ENCODE measurements at places on chromosomes 16 and 17.

GRCh38 chr16:64983963-64984362 lies 137.9 kb downstream of the CDH11 start:
- no peak overlapping the region for H3K4me3 ChIP-seq
- H3K27ac ChIP-seq, result no peak overlapping the region
- H3K36me3 ChIP-seq, result no peaks in the 10 kb centered on the region
- no peaks in the 10 kb centered on the region for H3K27me3 ChIP-seq
- H3K4me1 ChIP-seq, result peaks cover 4% of the 10 kb centered on the region

DNA sequence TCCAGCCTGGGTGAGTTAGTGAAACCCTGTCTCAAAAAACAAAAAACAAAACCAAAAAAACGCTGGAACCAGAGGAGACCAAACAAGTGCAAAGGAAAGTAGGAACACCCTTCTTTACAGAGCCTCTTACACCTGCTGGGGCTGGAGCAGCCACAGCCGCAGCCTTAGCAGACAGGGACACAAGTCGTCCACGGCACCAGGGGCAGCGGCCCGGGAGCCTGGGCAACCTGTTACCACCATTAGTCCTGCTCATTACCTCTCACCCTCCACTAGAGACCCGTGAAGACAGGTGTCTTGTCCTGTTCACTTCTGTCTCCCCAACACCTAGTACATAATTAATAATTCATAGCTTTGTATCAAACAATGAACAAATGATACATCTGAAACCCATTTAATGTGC lies 83.6 kb downstream of the C16orf78 start:
- peaks cover 5% of the 10 kb centered on the region for H3K4me1 ChIP-seq
- peaks cover 19% of the 10 kb centered on the region for H3K27me3 ChIP-seq
- no peak overlapping the region for H3K27ac ChIP-seq
- no peak for DNase-seq
- no peak overlapping the region for H3K4me3 ChIP-seq
- H3K36me3 ChIP-seq, result no peaks in the 10 kb centered on the region

DNA sequence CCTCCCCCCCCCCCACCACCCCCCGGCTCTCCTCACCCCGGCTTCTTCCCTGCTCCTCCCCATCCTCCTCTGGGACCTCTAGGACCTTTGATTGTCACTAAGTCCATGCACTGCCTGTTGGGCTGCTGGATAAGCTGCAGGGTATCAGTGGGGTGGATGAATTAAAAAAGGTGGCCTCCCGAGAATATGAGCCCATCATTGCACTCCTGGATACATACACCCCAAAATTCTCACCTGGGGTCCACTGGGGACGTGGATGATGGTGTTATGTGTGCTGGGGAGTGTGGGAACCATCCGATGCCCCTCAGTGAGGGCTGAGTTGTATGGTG lies 88.8 kb downstream of the IRF8 start:
- H3K4me3 ChIP-seq, result no peak overlapping the region
- no peak overlapping the region for H3K27ac ChIP-seq
- no peaks in the 10 kb centered on the region for H3K36me3 ChIP-seq
- peaks cover 57% of the 10 kb centered on the region for H3K27me3 ChIP-seq

DNA sequence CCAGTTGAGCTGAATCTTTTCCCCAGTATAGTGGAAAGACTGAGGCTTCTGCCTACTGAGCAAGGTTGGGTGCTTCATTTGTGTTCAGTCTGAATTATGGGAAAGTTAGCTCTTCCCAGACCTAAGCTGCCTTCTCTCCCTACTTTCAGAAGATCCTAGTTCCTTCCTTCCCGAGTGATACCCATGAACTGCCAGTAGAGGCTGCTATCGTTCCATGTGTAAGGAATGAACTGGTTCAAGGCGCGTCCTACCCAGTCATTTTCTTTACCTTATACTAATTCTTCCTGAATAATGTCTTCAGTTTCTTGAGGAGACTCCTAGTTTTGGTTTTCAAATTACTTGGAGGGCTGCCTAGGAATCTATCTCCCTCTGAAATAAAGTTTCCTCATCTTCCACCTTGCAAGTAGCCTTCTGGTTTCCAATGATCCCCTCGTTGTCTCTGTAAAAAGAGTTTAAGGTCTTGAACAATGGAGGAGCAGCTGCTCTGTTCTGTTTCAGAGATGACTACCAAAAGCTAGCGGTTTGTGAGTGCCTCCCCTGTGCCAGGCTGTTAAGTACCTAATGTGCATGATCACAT lies 934 bp upstream of the AOC2 start:
- no peak overlapping the region for H3K27ac ChIP-seq
- peaks cover 16% of the 10 kb centered on the region for H3K36me3 ChIP-seq

DNA sequence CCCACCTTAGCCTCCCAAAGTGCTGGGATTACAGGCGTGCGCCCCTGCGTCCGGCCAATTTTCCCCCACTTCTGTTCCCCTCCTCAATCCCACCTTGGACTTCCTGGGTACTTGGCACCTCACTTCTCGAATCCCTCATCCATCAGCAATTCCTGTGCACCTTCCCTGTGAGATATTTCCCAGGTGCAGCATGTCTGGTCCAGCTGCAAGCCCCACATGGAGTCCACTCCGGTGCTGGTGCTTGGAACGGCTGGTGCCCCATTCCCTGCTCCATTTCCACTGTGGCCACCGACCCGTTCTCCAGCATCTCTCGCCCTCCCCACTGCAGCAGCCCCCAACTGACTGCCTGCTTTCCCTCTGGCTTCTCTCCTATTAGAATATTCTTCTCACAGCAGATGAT lies 35.3 kb downstream of the NOL11 start:
- no peak overlapping the region for H3K4me3 ChIP-seq
- H3K27ac ChIP-seq, result peak overlapping the region; percentile 9
- no peaks in the 10 kb centered on the region for H3K4me1 ChIP-seq
- peaks cover 11% of the 10 kb centered on the region for H3K36me3 ChIP-seq
- H3K27me3 ChIP-seq, result no peaks in the 10 kb centered on the region

GRCh38 chr17:65817951-65818350 lies 256.5 kb upstream of the AXIN2 start:
- H3K27me3 ChIP-seq, result no peaks in the 10 kb centered on the region
- no peak for DNase-seq
- no peaks in the 10 kb centered on the region for H3K36me3 ChIP-seq
- no peaks in the 10 kb centered on the region for H3K4me1 ChIP-seq

GRCh38 chr16:3691761-3692160 lies 25.6 kb downstream of the TRAP1 start:
- no peak for DNase-seq
- peaks cover 36% of the 10 kb centered on the region for H3K4me1 ChIP-seq
- peaks cover 25% of the 10 kb centered on the region for H3K36me3 ChIP-seq
- H3K27ac ChIP-seq, result peak overlapping the region; percentile 52

GRCh38 chr17:55769625-55770000 lies 18.8 kb downstream of the PCTP start:
- peaks cover 25% of the 10 kb centered on the region for H3K4me1 ChIP-seq
- H3K27me3 ChIP-seq, result no peaks in the 10 kb centered on the region
- DNase-seq, result no peak
- peaks cover 26% of the 10 kb centered on the region for H3K36me3 ChIP-seq
- H3K27ac ChIP-seq, result no peak overlapping the region

DNA sequence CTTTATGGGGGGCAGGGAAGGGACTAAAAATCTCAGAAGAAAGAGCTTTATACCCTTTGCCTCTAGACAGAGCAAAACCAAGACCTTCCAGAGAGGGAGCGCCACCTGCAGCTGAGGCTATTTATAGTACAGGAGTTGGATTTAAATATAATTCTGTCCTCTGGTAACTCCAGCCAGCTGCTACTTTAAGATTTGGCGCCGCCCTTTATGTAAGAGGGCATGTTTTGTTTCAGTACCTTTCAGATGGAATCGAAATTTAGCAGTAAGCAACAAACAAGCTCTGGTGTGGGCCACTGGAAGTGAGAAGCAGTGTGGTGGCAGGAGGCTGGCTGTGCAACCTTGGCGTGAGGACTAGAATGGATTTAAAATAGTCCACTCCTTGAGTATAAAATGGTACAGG lies 5.2 kb upstream of the GUCY2D start:
- H3K4me3 ChIP-seq, result no peak overlapping the region
- H3K36me3 ChIP-seq, result no peaks in the 10 kb centered on the region
- H3K27me3 ChIP-seq, result peaks cover 55% of the 10 kb centered on the region
- H3K27ac ChIP-seq, result no peak overlapping the region
- DNase-seq, result no peak

GRCh38 chr17:39538866-39539265 lies 68.9 kb downstream of the NEUROD2 start:
- no peak for DNase-seq
- no peak overlapping the region for H3K27ac ChIP-seq
- H3K36me3 ChIP-seq, result peaks cover 1% of the 10 kb centered on the region
- H3K4me1 ChIP-seq, result peaks cover 27% of the 10 kb centered on the region
- H3K4me3 ChIP-seq, result no peak overlapping the region
- no peaks in the 10 kb centered on the region for H3K27me3 ChIP-seq

DNA sequence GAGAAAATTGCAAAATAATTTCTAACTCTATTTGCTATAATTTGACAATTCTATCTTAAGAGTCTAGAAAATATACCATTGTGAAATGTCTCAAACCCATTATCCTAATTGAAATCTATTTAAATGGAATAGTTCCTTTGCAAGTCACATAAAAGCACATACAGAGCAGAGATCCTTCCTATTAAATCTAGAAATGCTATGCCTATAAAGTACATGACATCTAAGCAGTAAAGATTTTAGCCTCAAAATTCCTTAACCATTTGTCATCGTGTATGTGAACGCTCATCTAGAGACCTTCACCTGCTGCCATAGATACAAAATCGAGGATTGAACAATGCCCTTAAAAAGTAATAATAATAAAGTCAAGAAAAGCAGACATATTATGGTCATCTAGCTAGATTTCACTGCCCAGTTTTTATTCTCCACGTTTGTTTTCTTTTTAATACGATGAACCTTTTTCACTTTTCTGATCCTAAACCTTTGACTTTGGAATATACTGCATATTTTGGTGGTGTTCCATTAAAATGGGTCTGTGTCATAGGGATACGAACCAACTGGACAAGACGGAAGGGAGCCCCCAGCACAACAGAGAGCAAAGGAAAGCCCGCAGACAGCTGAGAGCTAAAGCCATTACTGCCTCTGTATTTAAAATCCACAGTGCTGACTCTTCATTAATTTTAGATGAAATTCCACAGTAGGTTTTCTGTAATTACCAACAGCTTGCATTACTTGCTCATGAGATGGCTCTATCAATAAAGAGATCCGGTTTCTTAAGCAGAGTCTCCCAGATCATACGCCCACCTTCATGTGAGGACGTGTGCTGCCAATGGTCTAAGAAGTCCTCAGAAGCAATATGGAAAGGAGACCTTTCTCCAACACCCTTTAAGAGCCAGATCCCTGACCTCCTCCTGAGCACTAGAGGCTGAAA lies 17.6 kb downstream of the TEX2 start:
- H3K4me1 ChIP-seq, result peaks cover 40% of the 10 kb centered on the region
- no peaks in the 10 kb centered on the region for H3K27me3 ChIP-seq
- H3K36me3 ChIP-seq, result no peaks in the 10 kb centered on the region
- peak overlapping the region; percentile 65 for H3K27ac ChIP-seq

GRCh38 chr17:38591759-38592241 lies 14.0 kb downstream of the SRCIN1 start:
- DNase-seq, result no peak
- H3K27me3 ChIP-seq, result peaks cover 24% of the 10 kb centered on the region
- no peaks in the 10 kb centered on the region for H3K36me3 ChIP-seq
- no peak overlapping the region for H3K4me3 ChIP-seq
- no peaks in the 10 kb centered on the region for H3K4me1 ChIP-seq

- H3K4me3 ChIP-seq, result no peak overlapping the region
- DNase-seq, result no peak
- peaks cover 13% of the 10 kb centered on the region for H3K36me3 ChIP-seq
- no peaks in the 10 kb centered on the region for H3K27me3 ChIP-seq
These were observed 109.6 kb downstream of the HS3ST3A1 start for GRCh38 chr17:13491916-13492736.

DNA sequence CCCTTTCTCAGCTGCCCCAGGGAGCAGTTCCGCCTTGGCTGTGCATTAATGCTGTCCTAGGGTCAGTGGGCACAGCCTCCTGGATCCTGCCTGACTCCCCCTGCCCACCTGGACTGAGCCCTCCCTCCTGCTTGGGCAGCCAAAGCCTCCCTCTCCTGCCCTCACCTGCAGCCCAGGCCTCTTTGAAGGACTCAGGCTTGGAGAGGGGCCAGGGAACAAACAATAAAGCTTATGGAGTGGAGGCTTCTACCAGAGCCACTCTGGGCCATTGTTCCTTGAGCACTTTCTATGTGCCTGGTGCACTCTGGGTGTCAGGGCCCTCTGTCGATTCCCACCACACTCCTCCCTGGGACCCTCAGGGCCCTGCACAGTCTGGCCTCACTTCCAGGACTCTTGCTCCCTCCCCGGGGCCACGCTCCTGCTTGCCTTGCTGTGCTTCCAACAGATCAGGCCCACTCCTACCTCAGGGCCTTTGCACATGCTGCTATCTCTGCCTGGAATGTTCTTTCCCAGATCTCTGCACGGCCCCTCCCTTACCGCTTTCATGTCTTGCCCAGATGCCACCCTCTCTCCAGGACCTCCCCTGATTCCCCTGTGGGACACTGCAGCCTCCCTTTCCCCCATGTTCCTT lies 5.0 kb downstream of the KCNJ12 start:
- peaks cover 33% of the 10 kb centered on the region for H3K27me3 ChIP-seq
- no peak overlapping the region for H3K4me3 ChIP-seq
- no peak for DNase-seq
- H3K36me3 ChIP-seq, result no peaks in the 10 kb centered on the region
- no peaks in the 10 kb centered on the region for H3K4me1 ChIP-seq

DNA sequence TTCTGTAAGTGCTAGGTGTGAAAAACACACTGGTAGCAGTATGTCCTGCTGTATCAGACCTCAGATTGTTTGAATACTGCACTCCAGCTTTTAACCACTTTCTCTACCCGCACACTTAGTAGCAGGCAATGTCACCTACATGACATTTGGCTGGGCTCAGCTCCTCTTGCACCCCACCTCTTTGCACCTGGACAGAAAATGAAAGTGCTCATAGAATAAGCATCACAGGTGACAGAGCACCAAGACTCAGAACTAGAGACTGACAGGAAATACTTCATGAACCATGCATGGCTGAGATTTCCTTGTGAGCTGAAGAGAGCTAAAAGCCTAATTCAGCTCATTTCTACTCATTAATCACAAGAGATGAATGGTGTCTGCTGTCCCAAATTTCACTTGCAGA lies 1014.2 kb upstream of the CDH8 start:
- H3K27ac ChIP-seq, result no peak overlapping the region
- H3K36me3 ChIP-seq, result no peaks in the 10 kb centered on the region
- no peaks in the 10 kb centered on the region for H3K27me3 ChIP-seq
- no peaks in the 10 kb centered on the region for H3K4me1 ChIP-seq
- DNase-seq, result no peak

GRCh38 chr16:50151322-50151721 lies 1.8 kb upstream of the TENT4B start:
- H3K27me3 ChIP-seq, result no peaks in the 10 kb centered on the region
- DNase-seq, result no peak
- peak overlapping the region; percentile 87 for H3K4me3 ChIP-seq
- no peak overlapping the region for H3K27ac ChIP-seq
